ENCODE measurements at places on chromosomes 2 and 18. TPM values are rescaled to one million over a fixed set of nuclear protein-coding genes. Genes with fewer than 3 reads are reported as not detected.

DNA sequence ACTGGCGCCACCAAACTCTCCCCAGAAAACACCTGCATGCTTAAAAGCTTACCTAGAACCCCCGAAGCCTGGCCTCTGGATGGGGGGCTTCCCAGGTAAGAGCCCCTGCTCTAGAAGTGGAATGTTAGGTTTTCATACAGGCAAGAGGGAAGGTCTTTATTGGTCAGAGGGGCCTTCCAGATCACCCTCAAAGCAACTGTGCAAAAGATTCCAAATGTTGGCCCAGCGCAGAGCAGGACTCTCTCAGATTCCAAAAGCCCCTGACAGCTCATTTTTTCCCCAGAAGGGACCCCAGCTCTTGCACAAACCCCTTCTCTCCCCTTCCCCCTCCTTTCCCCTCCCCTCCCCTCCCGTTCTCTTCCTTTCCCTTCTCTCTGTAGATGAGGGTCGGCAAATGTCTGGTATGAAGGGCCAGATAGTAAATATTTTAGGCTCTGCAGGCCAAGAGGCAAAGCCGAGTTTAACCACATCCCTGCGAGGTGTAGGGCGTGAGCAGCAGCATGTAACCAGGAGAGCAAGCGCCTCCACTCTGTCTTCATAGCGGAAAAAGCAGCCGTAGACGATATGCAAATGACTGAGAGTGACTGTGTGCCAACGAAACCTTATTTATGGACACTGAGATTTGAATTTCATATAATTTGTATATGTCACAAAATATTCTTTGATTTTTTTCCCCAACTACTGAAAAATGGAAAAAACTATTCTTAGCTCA lies 116.9 kb downstream of the SMAD7 start:
- peak; percentile 42 for DNase-seq

GRCh38 chr18:8416212-8417019 lies 192.8 kb upstream of the RAB12 start:
- DNase-seq = no peak

- DNase-seq = no peak
Measured at GRCh38 chr2:236781933-236782816, 212.6 kb downstream of the ACKR3 start.

DNA sequence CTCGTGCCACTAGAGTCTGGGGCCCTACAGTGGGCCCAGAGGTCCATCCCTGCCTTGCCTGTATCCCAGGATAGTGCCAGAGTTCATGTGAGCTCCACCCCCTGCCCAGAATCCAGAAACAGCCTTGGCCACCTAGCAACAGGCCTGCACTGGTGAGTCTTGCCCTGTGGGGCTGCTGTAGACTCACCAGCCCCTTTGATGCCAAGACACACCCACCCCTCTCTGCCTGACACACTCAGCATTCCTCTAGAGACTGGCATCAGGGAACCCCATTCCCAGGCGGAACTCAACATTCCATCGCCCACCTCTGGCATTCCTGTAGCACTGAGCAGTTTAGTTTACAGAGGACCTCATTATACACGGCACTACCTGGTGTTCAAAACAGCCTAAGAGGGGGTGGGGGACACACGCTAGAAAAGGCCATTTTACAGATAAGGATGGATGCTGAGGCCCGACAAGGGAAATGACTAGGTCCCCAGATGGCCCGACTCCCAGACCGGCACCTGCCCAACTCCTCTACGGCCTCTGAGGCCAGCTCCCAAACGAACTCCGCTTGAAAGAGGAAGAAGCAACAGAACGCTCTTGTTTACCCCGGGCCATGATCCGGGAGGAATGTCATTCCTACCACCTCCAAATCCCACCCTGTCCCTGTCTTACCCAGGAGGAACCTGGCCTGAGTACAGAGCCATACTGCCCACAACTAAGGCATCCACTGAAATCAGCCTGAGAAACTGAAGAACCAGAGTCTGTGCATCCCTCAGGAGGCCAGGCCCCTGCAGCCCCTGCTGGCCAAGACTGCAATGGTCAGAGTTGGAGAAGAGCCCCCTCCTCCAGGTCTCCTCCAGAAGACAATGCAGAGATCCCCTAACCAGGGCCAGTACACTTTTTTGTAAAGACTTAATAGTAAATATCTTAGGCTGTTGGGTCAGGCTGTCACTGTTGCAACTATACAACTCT lies 180.2 kb downstream of the TNS1 start:
- DNase-seq = no peak

DNA sequence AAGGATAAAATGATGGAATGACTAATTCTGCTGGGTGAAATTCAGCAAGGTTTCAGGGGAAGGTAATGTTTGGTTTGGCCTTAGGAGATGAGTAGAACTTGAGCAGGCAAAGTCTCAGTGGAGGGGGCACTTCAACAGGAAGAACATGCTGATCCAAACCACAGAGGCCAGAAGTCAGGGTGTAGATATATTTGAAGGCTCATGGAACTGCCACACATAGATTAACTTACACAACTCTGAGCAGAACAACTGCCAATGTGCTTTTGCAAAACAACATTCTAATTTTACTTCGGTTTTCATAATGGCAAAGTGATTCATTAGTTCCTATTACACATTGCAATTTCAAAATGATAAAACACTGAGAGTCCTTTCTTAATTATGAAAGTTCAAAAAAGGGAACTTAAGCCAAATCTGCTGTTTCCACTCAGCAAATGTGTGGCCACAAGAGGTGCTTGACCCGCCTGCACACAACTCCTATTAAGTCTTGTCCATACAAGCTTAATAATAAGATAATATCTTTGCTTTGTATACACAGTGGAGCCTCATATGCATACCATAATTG lies 284.8 kb downstream of the MREG start:
- DNase-seq = no peak

AFF3 gene
- polyA plus RNA-seq = 0.65 TPM

- no peak for DNase-seq
Measured at GRCh38 chr2:109707281-109708147, 86.6 kb upstream of the RGPD5 start.

DNA sequence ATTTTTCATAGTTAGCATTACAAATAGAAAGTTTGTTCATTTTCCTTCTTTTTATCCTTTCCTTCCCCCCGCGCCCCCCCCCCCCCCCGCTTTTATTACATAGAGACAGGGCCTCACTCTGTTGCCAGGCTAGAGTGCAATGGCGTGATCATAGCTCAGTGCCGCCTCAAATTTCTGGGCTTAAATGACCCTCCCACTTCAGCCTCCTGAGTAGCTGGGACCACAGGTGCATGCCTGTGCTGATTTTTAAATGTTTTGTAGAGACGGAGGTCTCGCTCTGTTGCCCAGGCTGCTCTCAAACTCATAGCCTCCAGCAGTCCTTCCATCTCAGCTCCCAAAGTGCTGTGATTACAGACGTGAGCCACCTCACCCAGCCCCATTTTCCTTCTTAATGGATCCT lies 91.2 kb upstream of the ALPP start:
- DNase-seq = peak; percentile 74

GRCh38 chr2:241366678-241367077 lies 10.6 kb downstream of the FARP2 start:
- no peak for DNase-seq

GRCh38 chr2:44016282-44016681 lies 20.5 kb upstream of the LRPPRC start:
- peak; percentile 83 for DNase-seq

DNA sequence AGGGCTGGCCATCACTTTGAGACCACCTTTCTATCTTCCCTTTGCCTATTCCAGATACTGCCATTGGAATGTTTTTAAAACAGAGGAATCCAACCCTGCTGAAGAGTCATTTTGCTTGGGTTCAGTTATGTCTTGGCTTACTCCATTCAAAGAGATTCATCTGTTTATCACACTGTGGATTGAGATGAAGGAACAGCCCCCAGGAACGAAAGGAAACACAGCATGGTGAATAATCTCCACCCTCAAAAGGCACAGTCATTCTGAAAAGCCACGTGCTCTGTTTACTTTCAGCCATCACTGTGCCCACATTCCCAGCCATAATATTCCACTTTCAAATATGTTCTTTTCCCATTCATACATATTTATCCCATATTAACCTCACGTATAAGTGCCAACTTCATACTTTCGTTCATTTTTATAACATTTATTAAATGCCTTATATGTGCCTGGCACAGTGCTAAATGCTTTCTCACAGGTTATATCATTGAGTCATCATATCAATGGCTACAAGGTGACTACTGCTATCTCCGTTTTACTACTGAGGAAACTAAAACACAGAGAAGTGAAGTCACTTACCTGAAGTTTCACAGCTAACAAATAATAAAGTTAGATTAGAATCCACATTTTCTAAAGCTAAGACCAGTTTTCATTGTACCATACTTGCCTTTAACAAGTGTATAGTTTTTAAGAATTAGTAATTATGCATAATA lies 143.6 kb downstream of the OSR1 start:
- no peak for DNase-seq

DNA sequence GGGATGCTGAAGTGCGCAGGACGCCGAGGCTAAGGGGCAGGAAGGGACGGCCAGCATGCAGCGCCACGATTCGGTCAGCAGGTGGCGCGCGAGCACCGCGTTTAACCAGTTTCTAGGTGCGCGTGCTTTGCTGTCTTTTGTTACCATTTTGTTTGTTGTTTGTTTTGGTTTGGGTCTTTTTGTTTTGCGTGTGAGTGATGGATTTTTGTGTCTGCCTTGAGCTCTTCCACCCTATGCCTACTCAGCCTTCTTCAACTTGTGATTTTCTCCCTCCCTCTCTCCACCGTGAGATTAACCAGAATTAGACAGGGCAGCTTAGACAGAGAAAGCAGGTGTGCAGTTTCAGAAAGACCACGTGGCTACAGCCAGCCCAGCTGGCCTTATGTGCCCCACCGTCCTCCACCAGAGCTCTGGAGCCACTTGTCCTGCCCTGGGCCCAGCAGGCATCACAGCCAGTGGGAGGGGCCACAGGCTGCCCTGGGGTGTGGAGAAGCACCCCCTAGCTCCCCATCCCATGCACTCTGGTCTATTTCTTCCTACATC lies 180.2 kb downstream of the RNF144A start:
- DNase-seq = peak; percentile 88

DNA sequence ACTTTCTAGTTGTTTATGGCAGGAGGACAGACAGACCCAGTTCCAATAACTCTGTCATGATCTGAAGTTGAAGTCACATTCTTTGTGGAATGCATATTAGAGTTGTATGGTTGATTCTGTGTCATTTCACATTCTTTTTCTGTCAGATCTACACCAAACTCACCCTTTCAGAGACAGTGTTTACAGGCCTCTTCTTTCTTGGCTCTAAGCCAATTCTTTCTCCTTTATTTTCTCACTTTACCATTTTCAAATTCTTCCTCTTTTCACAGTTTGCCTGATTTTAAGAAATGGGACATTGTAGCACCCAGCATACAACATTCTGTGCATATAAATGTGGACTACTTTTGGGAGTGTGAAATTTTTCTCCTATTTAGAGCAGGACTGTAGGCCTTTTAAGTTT lies 103.7 kb downstream of the CCDC85A start:
- DNase-seq = no peak

CDH20 gene
- polyA plus RNA-seq = 0.30 TPM

LIPT1 gene
- polyA plus RNA-seq = 12.2 TPM

GRCh38 chr2:118325321-118325955 lies 237.2 kb downstream of the INSIG2 start:
- no peak for DNase-seq

- DNase-seq = no peak
Measured at GRCh38 chr2:172967036-172967982, 108.3 kb upstream of the MAP3K20 start.

PKDCC gene
- polyA plus RNA-seq = 28.1 TPM

SERPINE2 gene
- polyA plus RNA-seq = 29.2 TPM

DNA sequence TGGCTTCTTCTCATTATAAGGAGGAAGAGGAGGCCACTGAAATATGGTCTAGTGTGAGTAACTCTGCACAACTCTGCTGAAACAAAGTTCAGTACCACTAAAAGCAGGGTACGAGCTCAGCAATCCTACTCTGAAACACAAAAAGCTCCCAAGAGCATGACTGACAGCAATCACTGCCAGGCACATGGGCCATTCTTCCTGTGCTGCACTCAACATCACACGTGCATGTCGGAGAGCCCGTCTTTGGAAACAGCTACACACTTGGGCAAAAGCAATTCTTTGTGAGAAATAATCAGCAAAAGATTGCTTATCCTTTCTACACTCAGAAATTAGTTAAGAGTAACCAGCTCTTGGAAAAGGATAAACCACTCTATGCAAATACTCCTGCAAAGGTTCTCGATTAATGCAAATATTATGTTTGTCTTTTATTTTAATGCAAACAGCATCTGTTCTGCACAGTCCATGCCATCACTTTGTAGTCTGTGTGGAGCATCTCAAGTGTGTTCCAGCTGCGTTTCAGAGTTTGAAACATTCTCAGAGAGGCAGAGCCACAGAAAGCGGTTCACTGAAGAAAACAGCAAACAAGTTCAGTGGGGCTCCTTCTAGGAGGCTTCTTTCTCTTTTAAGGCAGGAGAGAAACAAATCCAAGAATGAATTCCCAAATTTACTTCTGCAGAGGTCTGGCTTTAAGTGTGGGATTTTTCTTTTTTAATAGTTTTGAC lies 145.0 kb downstream of the HDAC4 start:
- DNase-seq = no peak

- DNase-seq = no peak
Measured at GRCh38 chr2:45725731-45726130, 74.3 kb downstream of the PRKCE start.

PRSS56 gene
- not detected for polyA plus RNA-seq

ABCA12 gene
- polyA plus RNA-seq = 0.37 TPM

Data from kidney (tissue), 22 donors.